Fibroblast of skin of abdomen (primary cell): ENCODE measurements at places on chromosomes 6 and 20.

DNA sequence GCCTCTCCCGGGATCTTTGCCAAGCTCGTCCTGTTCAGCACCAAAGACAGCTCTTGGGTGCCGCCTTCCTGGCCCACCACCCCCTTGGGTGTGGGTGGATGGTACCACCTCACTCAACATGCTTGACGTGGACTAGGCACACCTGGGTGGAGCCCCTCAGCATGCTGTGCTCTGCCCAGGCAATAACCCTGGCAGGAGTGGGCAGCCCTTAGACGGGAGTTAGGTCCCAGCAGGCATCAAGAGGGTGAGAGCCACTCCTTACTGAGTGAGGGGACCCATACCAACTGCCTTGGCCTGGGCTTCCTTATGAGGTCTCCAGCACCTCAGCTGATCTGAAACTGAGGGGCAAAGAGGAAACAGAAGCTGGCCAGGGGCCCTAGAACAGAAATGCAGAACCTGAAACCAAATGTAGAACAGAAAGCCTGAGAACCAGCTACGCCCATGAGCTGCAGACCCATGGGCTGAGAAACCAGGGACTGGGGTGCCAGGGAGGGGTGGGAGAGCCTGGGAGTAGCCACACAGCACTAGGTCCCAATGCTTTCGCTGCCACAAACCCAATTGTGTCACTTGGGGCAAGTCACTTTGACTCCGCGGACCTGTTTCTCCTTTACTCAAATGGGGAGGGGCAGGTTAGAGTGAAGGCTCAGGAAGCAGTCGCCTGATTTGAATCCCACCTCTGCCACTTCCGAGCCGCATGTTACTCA is 2.0 kb downstream of the FGD2 start:
- no peak for DNase-seq

- no peak for DNase-seq
These were observed 3.3 kb upstream of the SLC35B2 start for GRCh38 chr6:44260451-44261297.

- no peak for DNase-seq
These were observed 209.2 kb upstream of the ASCC3 start for GRCh38 chr6:101090281-101090680.

DNA sequence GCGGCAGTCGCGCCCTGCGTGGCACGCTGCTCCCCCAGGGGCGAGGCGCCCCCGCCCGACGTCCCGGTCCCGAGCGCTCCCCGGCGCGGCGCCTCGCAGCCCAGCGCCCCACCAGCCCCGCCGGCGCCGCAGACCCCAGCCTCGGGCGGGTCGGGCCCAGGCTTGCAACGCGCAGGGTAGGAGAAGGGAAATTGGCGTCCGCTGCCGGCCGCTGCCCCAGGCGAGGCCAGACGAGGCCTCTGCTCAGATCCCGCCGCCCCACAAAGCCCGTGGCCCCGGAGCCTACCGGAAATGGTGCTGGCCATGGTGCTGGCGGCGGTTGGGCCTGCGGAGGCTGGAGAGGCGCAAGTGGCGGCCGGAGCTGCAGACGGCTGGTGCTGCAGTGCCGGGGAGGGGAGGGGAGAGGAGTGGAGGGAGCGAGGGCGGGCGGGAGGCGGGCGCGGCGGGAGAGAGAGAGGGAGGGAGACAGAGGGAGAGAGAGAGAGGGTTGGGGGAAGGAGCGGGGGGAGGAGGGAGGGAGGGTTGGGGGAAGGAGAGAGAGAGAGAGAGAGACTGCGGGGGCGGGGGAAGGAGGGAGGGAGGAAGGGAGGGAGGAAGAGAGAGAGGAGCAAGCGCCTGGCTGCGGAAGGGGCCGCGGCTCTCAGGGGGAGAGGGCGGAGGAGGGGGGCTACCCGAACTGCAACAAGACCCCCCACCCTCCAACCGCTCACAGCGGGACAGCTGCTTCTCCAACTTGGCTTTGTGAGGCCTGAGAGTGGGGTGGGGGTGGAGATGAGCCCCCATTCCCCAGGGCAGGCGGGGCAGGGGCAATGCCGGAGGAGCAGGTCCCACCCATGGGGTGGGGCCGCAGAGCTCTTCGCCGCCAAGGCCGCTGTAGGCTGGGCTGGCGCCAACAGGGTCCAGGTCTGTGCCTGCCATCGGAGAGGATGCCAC is at the start of gene STMN3:
STMN3 (minus strand) TSS at position 384 of the 933 bp plus-strand sequence; CDS start at position 305, 79 bp downstream.
- DNase-seq, result peak; percentile 91

- DNase-seq, result peak; percentile 45
These were observed 18.6 kb downstream of the TREML2 start for GRCh38 chr6:41182069-41183034.

GRCh38 chr20:52833901-52834300 is 138.3 kb upstream of the TSHZ2 start:
- DNase-seq, result no peak

DNA sequence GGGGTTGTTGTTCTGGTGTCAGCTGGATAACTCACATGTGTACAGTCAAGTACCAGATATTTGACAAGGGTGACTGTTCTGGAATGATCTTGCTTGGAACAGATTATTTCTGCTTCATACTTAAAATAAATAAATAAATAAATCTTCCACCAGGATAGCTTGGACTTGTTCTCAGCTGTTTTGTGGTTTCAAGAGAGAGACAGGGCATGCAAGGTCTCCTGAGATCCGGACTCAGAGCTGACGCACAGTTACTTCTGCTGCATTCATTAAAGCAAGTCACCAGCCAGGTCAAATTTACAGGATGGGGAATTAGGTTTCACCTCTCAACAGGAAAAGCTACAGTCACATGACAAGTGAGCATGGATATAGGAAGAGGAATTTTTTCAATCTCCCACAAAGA is 285.0 kb upstream of the SPTLC3 start:
- DNase-seq, result no peak

DNA sequence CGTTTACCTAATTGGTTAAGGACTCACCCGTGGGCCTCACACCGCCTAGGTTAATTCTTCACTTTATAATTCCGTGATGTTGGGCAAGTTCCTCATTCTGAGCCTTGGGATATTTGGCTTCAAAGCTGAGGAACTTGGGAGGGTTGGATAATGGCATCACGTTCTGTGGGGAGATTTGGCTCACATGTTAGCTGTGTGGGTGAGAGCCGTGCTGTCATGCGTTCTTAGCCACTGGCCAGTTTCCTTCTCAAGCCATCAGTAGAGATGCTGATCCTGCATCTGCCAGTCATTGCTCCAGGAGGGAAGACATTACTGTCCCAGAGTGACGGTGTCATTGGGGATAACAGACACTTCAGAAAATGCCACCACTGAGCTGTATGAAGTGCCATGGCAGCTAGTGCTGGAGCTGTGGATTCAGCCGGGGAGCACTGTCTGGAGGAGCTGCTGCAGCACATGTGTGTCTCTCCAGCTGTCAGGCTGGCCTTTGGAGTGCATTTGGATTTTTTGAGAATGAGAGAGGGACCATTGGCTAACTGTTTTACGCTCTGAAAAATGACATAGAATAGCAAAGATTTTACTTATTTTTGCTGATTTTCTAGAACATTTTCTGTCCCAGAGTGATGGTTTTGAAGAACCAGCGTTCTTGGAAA is 16.5 kb downstream of the IGF2R start:
- no peak for DNase-seq

DNA sequence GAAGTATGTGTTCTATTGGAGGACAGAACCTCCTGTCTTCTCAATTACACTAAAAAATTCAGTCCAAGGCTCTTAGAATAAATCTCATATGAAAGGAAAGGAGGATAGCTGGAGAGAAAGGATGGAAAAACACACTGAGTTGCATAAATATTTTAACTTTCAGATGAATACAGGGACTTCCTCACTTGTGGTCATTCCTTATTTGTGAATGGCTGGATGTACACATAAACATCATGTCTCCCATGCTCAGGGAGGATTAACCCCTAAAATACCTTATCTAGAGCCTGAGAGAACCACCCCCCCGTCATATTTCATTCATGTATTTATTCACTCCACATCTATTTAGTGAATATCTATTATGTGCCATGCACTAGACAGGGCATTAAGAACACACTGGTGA is 217.6 kb upstream of the CITED2 start:
- no peak for DNase-seq

- no peak for DNase-seq
These were observed 4.8 kb upstream of the DHX35 start for GRCh38 chr20:38957235-38957876.

GRCh38 chr6:109240370-109241084 is 141.7 kb downstream of the CD164 start:
- no peak for DNase-seq

- peak; percentile 68 for DNase-seq
These were observed 95.3 kb downstream of the RNGTT start for GRCh38 chr6:88867841-88868731.

- peak; percentile 67 for DNase-seq
These were observed 62.0 kb upstream of the HFE start for GRCh38 chr6:26025047-26025893.

GRCh38 chr6:113672491-113673149 is 184.5 kb upstream of the MARCKS start:
- no peak for DNase-seq

GRCh38 chr6:87082160-87082721 is 12.7 kb downstream of the CGA start:
- DNase-seq, result no peak

DNA sequence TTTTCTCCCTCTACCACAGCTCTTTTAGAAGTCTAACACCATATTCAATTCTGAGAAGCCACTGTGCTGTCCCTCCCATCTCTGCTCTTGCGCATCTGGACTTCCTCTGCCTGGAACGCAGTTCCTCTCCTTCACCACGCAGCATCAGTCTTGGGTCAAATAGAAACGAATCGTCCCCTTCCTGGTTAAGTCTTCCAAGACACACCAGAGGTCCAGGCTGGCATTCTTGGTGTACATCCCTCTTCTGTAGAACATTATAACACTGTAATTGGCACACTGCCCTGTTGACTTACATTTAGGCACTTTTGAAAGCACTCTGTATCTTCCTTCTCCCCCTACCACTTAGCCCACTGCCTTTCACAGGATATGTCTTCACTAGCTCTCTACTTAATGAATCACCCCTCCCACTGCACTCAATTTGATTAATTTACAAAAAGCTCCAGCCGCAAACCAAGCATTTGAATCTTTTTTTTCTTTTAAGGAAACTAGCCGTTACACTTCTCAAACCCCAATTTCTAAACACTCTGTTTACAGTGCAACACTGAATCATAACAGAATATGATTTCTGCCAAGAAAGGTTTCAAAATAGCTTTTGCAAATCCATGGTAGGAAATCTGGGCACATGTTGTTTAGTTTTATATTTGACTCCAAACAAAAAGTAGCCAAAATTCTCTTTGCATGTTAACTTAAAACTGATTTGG is 140.8 kb upstream of the CARMIL1 start:
- peak; percentile 70 for DNase-seq

DNA sequence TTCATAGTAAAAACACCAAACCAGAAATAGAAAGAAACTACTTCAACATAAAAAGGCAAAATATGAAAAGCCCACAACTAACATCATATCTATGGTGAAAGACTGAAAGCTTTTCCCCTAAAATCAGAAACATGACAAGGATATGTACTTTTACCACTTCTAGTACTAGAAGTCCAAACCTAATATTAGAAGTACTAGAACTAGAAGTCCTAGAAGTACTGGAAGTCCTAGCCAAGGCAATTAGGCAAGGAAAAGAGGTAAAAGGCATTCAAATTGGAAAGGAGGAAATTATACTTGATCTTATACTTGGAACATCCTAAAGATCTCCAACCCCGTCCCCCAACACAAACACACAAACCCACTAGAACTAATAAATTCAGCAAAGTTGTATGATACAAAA is 74.9 kb downstream of the TASP1 start:
- DNase-seq, result no peak

GRCh38 chr6:33929575-33930288 is 125.9 kb upstream of the MLN start:
- no peak for DNase-seq

GRCh38 chr6:85551264-85551663 is 42.4 kb downstream of the SNX14 start:
- no peak for DNase-seq

DNA sequence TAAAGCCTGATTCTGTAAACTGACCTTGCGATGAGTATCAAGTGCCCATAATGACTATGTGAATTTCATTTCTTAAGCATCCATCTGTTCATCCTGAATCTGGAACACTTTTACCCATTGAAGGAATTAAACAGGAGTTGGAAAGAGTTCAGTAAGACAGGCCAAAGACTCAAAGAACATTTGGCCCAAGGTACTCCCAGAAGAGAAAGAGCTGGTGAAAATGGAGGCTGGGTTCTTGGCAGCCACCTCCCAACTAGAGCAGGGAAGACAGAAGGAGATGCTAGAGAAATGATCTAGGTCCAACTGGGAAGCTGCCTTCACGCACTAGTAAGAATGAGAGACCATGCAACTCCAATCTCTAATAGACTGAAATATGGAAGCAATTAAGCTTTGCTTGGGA is 290.8 kb upstream of the RNF24 start:
- DNase-seq, result no peak

GRCh38 chr20:5569021-5569420 is 181.2 kb upstream of the SHLD1 start:
- DNase-seq, result peak; percentile 29
